ENCODE measurements at places on chromosomes 11 and 22. TPM values are rescaled to one million over a fixed set of nuclear protein-coding genes. Genes with fewer than 3 reads are reported as not detected.

Gene ZFTA
- total RNA-seq: 3.8 TPM

Gene CNIH2
- total RNA-seq: 1.7 TPM

Gene RIMBP3B
- not detected for total RNA-seq

Gene NFAM1
- total RNA-seq: 0.12 TPM

Gene JHY
- 0.71 TPM for total RNA-seq

Gene CCDC116
- 0.73 TPM for total RNA-seq

Gene DTX4
- total RNA-seq: 0.05 TPM

Gene CENATAC
- total RNA-seq: 50.1 TPM

Gene OR51E2
- total RNA-seq: not detected

Gene LARGE2
- total RNA-seq: not detected

Gene THY1
- total RNA-seq: 0.83 TPM

Gene C11orf52
- total RNA-seq: not detected

Gene GLB1L3
- 16.1 TPM for total RNA-seq

Gene CD3D
- 491 TPM for total RNA-seq

Gene NUDT8
- total RNA-seq: 18.5 TPM

Gene GLB1L2
- total RNA-seq: 8.9 TPM

Gene CHADL
- 0.36 TPM for total RNA-seq

Gene OR52I2
- not detected for total RNA-seq

Gene AGBL2
- total RNA-seq: 3.2 TPM

Gene CCDC88B
- 133 TPM for total RNA-seq

Data from activated T-helper 1 cell treated with anti-CD3 and anti-CD28 coated beads, Interleukin-12 subunit alpha, Interleukin-12 subunit beta, Interleukin-2, Interleukin-4 antibody, amounts not matched to agents 30 ng/mL and 10 ng/mL and 1 ng/mL, durations not matched to agents 14 hours and 24 hours and 36 hours (primary cell).